Cardiac atrium fibroblast (primary cell): ENCODE measurements at places on chromosomes 2 and 18. TPM values are rescaled to one million over a fixed set of nuclear protein-coding genes. Genes with fewer than 3 reads are reported as not detected.

Gene ATP6V1B1
- total RNA-seq: 1.1 and 2.2 TPM in 2 replicates

Gene HDAC4
- total RNA-seq: 5.6 and 24.8 TPM in 2 replicates

Gene FHL2
- 72.1 and 102 TPM in 2 replicates for total RNA-seq

Gene TMEM214
- total RNA-seq: 43.7 and 46.0 TPM in 2 replicates

Gene DSC1
- not detected in 2 replicates for total RNA-seq
